ENCODE measurements at places on chromosomes 11 and 22.

DNA sequence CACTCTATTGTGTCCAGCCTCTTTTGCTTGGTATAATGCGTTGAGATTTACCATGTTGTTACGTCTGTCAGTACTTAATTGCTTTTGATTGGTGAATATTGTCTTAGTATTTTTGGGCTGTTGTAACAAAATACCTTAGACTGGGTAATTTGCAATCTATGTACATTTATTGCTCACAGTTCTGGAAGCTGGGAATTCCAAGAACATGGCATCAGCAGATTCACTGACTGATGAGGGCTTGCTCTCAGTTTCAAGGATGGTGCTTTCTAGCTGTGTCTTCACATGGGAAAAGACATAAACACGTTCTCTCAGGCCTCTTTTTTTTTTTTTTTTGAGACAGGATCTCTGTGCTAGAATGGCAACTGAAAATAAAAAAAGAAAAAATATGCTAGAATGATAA, 46.7 kb upstream of the INCENP start:
- DNase-seq = no peak

- DNase-seq = no peak
These were observed 31.6 kb downstream of the GRIA4 start for GRCh38 chr11:105641433-105641832.

GRCh38 chr11:71470946-71471345, 17.9 kb downstream of the NADSYN1 start:
- no peak for DNase-seq

DNA sequence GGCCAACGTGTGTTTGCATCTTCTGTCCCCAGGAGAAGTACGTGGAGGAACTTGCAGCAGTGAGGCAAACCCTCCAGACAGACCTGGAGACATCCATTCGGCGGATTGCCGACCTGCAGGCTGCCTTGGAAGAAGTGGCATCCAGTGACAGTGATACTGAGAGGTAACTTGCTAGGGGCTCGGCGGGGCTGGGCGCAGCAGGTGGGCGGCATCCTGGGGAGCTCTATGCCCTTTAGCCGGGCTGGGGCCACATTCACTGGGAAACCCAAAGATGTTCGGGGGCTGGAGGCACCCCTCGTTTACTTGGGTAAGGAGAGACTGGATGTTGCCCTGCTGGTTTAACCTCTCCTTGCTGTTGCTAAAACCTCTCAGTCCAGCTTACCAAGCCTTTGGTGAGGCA, 176.9 kb upstream of the SEZ6L start:
- DNase-seq = no peak

- DNase-seq = no peak
These were observed 90.4 kb upstream of the PARVA start for GRCh38 chr11:12287009-12287373.

GRCh38 chr11:72598906-72599305, 75.3 kb downstream of the PDE2A start:
- DNase-seq = no peak

DNA sequence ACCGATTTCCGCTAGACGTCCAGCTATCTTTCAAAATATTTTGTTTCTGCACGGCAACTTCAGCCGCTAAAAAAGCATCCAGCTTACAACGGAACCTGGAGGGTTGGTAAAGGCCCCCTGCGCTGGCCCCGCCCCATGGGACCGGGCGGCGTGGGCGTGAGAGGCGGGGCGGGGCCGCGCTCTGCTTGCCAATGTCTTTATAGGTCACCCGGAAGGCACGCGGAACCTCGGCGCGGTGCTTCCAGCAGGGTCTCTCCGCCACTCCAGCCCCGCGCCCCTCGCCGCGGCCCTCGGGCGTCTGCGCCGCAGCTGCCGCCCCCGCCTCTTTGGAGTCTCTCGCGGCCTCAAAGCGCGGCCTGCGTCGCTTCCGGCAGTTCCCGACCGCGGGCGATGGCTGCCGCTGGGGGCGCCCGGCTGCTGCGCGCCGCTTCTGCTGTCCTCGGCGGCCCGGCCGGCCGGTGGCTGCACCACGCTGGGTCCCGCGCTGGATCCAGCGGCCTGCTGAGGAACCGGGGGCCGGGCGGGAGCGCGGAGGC, at the start of gene FDX1:
TSS of gene FDX1 (plus strand) at position 218 of the 536 bp plus-strand sequence. CDS start at position 391, 173 bp downstream.
- peak; percentile 80 for DNase-seq

DNA sequence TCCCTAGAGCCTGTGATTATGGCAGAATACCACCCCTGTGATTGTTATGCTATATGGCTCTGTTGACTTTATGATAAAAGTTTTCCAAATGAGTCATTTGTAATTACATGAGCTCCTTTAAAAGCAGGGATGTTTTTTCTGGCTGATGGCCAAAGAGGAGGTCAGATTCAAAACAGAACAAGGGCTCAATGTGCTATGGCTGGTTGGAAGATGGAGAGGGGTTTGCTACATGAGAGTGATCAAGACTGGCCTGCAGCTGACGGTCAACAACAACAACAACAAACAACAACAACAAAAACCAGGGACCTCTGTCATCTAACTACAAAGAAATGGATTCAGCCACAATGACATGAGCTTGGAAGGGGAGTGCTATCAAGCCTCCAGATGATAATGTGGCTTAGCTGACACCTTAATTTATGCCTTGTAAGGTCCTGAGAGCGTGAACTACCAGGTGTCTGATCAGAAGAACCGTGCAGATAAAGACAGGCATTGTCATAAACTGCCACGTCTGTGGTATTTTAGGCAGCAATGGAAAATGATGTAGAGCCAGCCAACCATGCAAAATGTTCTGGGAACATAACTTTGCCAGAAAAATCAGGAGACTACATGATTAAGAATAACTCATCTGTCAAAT, 47.2 kb downstream of the PIWIL3 start:
- DNase-seq = no peak

DNA sequence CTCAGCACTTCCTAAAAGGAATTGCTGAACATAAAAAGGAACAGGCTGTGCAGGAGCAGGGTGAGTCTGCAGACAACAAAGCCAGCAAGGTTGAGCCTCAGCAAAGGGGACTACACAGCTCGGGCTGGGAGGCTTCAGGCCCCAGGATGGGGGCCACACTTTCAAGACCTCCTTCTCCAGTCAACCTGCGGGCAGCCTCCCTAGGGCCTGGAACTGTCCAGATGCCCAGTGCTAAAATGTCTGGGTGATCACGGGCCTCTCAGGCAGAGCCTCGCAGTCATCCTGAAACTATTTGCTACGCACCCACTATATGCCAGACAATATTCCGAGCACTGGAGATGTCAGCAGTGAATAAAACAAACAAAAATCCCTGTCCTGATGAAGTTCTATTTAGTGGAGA, 3.9 kb upstream of the NEFH start:
- DNase-seq = no peak

DNA sequence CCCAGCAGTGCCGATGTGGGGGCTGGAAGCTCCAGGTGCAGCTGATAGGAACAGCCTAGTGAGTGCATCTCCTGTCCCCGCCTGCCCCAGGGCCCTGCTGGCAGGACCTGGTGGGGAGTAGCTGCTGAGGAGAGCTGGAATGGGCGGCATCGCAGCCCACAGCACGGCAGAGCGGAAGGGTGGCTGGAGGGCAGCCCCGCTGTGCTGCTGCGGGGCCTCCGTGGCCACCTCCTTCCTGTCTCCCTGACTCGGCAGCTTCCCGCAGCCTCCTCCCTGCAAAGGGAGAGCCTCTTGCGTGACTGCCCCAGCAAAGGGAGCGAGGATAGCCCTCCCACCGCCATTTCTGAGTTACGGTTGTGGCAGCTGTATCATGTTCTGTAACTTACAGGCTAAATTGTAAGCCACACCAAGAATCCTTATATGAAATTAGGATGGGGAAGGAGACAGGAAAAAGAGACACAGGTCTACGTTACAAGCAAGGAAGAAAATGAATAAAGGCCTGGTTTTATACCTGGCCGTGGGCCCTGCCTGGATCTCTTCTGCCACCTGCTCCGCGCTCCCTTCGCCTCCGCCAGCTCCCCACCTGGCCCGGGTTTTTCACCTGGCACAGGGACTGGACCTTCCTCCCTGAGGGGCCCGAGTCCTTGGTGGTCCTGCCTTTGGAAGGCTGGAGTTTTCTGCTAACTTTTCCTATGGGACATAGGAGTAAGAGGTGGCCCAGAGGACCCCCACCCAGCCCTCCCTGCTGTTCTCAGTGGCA, 10.0 kb downstream of the TPCN2 start:
- no peak for DNase-seq

GRCh38 chr22:43344520-43344787, 1.3 kb upstream of the SCUBE1 start:
- no peak for DNase-seq

GRCh38 chr22:49589301-49589700, 238.4 kb downstream of the BRD1 start:
- no peak for DNase-seq

DNA sequence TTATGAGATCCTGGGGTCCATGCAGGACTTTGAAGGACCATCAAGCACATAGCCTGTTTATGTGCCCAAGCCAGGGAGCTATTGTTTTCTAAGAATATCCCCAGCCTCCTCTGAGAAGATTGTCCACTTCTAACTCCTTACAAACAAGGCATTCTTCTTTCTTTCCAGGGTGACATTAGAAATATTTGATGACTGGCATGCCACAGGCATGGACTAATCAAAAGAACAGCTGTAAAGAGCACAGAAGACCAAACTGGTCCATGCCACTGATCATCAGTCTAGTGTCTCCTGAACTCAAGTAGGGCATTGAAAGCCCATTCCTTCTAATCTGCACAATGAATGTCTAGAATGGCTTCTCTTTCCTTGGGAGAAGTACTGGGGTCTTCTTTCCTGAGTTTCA, 24.9 kb upstream of the LMO2 start:
- no peak for DNase-seq

DNA sequence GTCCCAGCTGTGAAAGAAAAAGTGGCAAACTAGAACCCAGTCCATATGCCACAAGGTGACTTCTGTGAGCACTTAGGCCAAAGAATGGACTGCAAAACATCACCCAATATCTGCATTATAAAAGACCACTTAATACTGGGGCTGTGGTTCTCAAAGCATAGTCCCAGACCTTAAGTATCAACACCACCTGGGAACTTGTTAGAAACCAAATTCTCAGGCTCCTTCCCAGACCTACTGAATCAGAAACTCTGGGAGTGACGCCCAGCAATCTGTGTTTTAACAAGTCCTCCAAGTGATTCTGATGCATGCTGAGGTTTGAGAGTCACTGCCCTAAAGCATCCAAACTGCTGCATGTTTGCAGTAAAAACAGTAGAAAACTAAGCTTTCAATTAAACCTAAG, 81.3 kb downstream of the SERGEF start:
- DNase-seq = no peak

GRCh38 chr11:74332291-74332690, 20.9 kb upstream of the P4HA3 start:
- no peak for DNase-seq

GRCh38 chr11:78427615-78428265, 10.1 kb upstream of the GAB2 start:
- no peak for DNase-seq

DNA sequence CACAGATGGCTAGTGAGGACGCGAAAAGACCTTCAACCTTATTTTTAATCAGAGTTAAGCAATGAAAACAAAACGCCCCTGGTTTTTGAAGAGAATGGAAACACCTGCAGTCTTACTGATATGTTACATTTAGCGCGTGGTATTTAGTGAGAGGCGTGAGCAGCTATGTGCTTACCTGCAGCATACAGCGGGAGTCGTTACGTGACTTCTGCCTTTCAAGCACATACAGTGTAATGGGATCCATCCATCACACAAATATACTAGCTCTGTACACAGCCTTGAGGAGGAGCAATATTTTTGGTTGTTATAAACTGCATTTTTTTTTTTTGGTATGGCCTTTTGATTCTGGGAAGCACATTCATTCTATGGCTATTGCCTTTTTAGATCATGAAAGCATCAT, 5.5 kb downstream of the KRTAP5-2 start:
- no peak for DNase-seq

- DNase-seq = peak; percentile 39
These were observed 62.4 kb downstream of the NECTIN1 start for GRCh38 chr11:119666463-119667131.

- DNase-seq = no peak
These were observed 17.3 kb downstream of the ABCC8 start for GRCh38 chr11:17459236-17459896.

DNA sequence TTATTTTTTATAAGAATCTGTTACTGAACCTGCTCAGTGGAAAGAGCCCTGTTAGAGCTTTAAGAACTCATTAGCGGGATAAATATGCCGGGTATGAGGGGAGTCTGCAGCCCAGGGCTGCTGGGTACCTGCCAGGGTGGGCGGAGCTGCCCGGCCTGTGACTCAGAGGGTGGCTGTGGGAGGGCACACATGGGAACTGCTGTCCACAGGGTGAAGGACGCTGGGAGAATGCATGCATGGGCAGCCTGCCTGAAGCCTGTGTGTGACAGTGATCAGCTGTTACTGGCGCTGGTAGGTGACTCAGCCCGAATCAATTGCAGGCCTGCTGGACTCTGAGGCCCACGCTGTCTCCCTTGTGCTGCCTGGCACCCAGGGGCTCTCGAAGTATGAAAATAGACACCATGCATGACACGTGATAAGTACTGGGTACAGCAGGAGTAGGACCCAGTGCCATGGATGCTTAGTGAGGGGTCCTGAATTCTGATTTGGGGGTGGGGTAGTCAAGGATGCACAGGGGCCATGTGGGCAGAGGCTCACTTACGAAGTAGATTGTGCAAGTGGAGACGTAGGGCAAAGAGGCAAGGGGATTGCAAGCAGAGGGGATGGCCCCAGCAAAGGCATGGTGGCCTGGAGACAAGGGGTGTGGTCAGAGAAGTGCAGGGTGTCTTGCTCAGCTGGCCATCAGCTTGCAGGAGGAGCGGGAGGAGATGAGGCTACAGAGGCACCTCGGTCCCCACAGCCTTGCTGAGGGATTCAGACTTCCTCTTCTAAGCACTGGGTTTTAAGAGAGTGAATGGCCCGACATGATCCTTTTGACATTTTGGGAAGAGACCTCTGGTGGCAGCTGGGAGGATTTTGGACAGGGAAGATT, 36.5 kb downstream of the GRIK4 start:
- DNase-seq = no peak

GRCh38 chr11:11978792-11979487, 29.5 kb downstream of the DKK3 start:
- no peak for DNase-seq

GRCh38 chr22:35319244-35319985, 19.7 kb downstream of the TOM1 start:
- DNase-seq = no peak

DNA sequence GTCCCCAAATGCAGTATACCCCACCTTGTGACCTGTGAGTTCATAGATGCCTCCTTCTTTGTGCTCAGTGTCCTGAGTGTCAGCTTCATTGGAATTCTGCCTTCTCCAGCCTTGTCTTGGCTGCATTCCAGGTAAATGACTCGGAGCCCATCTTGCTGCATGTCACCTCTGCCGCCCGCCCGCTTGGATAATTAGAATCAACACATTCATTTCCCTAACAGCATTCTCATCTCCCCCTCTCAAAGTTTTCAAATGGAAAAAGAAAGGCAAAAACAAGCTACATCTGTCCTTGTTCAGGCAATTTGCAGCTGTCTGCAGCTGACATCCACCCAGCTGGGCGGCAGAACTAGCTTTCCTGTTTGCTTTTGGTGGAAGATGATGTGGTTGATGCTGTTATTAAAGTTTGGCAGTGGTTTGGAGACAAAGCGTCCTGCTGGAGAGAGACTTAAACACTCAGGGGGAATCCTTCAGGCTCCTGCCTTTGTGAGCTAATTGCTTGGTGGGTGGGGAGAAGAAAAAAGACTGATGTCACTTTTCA, 198.8 kb upstream of the SEZ6L start:
- DNase-seq = no peak
